Activated B cell treated with CpG ODN at 0.5 μM for 24 hours (primary cell): ENCODE measurements at places on chromosomes 3 and 15.

- no peak for DNase-seq
These were observed 35.5 kb downstream of the CACNA2D2 start for GRCh38 chr3:50467919-50468318.

DNA sequence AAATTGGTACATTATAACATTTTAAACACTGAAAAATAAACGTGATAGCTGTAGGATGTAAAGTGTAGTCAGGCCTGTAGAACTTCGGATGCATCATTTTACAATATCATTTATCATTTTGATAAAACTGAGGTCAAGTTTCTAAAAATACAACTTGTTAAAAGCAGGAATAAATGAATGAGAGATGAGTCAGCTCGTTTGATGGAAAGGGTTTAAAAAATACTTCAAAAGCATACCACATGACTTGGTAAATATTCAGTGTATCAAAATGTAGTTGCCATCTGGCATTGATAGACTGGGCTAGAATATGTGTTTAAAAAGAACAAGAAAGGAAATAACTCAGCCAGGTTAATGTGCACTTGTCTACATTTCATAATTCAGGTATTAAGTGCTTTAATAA is 357.0 kb downstream of the TIGIT start:
- no peak for DNase-seq

GRCh38 chr3:23537101-23537551 is 268.6 kb upstream of the UBE2E1 start:
- no peak for DNase-seq

DNA sequence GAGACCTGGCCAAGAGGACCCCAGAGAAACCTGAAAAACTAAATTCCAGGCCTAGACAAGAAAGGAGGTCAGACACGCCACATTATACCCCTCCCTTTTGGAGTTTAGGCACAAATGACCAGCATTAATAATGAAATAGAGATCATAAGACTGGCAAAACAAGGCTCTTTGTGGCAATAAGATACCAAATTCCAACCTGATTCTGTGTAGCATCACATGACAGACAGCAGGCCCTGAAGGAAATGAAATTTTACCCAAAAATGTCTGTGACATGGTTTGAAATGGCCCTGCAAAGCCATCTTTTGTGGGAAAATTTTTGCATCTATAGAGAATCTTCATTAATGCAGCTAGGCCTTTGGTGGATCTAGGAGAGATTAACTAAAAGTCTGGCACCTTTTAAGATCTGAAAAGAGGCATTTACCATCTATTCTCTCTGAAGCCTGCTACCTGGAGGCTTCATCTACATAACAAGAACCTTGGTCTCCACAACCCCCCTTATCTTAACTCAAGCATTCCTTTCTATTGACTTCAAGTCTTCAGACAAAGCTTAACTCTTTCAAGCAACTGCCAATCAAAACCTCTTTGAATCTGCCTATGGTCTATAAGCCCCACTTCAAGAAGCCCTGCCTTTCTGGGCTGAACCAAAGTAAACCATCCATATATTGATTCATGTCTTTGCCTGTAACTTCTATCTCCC is 8.0 kb downstream of the FAM174B start:
- no peak for DNase-seq

GRCh38 chr3:12901623-12902045 is 60.3 kb upstream of the RPL32 start:
- no peak for DNase-seq

DNA sequence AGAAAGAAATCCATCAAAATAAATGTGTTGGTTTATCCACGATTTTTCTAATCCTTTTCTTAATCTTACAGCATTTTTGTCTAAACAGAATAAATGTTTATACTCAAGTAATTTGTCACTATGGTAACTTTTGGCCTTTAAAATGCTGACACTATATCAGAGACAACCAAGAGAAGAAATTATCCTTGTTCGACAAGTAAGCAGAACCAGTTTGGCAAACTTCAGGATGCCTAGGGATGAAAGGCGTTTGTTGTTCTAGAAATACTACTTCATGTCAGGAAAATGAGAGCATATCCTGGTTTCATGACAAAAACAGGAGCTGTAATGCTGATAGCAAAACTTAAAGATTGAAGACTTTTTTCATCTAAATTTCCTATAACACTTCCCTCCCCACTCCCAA is 308.0 kb upstream of the ATP11B start:
- DNase-seq: no peak

DNA sequence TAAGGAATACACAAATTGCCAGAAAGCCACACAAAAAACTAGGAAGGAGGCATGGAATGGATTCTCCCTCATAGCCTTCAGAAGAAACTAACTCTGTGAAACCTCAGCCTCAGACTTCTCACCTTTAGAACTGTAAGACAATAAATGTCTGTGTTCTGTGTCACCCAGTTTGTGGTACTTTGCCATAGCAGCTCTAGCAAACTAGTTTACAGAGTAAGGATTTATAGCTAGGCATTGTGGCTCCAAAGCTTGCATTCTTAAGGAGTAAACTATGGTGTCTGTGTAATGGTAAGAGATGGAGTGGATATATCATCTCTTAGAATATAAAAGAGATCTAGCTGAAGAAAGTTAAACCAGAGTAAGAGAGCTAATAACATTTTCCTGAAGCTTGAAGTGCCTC is 18.9 kb downstream of the EPHA6 start:
- no peak for DNase-seq

GRCh38 chr15:43299411-43299810 is 31.0 kb downstream of the LCMT2 start:
- no peak for DNase-seq

DNA sequence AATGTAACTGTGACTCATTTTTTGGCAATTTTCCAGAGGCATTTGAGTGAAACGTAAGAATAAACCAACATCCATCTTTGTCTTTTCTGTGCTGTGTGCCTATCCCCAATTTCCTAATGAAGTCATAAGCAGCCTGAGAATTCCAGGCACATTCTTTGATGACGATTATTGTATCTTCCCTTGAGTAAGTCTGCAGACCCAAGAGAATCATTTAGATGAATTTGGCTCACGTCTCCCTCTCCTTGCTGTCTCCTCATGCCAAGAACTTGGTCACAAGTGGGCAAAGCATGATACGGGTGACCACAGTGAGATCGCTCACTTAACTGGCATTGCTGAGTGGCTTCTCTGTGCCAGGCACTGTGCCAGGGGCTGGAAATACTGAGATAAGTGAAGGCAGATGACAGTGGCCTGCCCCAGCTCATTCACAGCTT is 384.5 kb upstream of the IL12A start:
- DNase-seq: no peak

DNA sequence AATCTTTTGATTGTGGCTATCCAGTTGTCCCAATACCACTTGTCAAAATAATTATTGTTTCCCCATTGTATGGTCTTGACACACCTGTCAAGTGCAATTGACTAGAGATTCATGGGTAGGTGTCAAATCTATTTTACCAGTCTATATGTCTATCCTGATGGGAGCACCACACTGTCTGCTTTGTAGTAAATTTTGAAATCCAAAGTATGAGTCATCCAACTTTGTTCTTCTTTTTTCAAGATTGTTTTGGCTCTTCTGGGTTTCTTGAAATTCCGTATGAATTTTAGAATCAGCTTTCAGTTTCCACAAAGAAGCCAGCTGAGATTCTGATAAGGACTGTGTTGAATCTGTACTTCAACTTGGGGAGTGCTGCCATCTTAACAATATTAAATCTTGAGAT is 71.9 kb downstream of the CSNK1G1 start:
- no peak for DNase-seq

- DNase-seq: no peak
These were observed 23.0 kb downstream of the HPS3 start for GRCh38 chr3:149152420-149152819.

DNA sequence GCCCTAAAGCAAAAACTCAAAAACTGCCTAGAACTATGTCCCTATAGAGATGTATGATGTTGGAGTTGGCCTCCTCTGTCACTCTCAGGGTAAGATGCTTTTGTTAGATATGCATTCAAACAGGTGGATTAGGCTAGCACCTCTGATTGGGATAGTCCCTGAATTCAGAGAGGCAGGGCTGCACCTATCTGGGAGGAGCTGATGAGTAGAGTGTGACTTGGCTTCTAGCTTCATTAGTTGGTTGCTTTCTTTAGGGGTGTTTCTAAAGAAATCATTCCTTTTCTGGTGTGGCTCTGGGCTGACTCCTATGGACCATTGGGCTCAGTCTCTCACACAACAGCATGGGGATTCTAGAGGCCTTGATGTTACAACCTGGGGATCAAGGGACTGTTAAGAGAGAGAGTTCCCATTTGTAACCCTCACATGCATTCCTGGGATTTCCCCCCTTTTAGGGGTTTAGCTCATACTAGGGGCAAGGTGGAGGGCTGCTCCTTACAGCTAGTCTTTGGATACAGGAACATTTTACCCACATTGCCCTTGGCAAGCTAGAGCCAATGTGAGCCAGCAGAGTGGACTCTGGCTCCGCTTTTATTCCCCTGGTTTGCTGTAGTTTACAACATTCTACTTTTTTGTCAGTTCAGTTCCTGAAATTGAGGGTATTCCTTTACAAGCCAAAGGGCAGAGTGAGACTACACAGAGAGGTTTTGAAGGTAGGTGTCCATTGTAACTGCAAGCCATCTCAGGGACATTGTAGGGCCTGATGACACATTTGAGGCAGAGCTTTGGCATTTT is 7.5 kb downstream of the ZNF592 start:
- DNase-seq: no peak

DNA sequence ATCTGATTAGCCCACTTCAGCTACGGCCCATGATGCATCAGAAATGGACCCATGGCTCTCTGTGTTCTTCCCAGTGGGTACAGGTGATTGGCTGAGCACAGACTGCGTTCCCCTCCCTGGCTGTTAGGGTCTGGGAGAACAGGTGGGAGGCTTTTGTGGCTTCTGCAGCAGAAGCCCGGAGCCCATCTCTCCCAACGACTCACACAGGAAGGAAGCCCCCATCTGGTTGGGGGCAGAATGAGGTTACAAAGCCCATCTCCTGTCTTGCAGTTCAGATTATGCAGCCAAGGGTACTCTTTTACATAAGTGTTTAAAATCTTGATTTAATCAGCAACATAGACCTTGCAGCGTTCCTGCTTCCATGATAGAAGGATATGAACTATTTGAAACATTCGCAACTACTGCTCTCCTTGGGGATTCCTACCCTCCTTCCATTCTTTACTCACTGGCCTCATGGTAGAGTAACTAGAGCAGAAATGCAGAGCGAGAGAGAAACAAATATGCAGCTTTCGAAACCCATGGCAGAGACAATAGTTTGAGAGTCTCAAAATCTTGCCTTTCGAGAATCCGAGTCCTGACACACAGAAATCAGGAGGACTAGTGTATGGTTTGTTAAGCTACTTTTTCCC is 291.3 kb downstream of the TLE3 start:
- DNase-seq: no peak

DNA sequence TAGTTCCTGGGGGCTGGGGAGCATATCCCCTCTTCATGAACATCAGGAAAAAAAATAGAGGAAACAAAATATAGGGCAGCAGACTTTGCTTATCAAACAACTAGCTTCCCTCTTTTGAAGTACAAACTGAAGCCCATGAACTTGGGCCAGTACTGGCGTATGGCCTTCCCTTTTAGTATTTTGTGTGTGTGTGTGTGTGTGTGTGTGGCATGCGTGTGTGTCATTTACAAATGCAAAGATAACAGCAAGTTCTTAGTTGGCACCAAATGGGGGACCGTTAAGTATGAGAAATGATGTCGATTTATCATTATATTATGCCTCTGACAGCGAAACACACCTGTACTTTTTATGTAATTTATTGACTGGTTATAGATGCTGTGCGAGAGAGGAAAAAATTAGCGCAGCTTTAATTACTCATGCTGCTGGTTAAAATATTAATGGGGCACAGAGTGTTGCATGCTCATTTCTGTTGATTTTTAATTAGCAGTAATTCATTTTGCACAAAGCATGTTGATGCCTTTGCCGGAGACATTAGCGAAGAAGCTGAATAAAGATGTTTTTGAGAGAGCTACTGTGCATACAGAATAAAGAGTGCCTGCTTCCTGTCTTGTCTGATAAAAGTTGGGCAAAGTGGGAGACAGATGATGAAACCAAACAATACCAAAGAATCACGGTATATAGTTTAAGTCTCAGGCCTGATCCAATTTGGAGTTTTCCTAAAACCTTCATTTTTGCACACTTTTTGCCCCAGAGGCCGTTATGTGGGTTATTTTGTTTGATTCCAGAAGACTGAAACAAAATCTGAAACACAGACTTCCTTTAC is 297.1 kb downstream of the SATB1 start:
- DNase-seq: no peak

DNA sequence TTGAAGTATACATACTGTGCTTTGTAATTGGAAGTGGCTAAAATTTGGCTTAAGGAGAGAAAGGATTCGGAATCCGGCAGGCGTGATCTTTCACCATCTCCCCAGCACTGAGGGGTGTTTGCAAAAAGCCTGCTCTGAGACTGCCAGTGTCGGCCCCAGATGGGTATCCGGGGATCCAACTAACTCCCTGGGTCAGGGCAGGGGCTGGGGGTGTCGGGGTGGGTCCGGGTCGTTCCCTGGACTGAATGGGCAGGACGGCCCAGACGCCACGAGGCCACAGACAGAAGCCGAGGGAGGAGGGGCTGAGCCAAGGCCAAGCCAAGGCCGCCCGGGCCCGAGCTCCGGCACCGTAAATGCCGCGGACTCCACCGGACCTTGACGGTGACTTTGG is 349 bp downstream of the PPIB start:
- DNase-seq: no peak

DNA sequence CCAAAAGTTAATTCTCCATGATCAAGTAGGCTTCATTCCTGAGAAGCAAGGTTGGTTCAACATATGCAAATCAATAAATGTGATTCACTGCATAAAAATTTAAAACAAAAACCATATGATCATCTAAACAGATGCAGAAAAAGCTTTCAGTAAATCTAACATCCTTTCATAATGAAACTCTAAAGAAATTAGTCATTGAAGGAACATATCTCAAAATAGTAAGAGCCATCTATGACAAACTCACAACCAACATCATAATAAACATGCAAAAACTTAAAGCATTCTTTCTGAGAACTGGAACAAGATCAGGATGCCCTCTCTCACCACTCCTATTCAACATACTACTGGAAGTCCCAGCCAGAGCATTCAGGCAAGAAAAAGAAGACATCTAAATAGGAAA is 254.1 kb downstream of the AGBL1 start:
- no peak for DNase-seq

- DNase-seq: no peak
These were observed at the start of gene SLC22A14 for GRCh38 chr3:38281895-38282686. Gene SLC22A14 (plus strand): TSS chr3:38282294. CDS start chr3:38306027, 23,733 bp downstream.

- DNase-seq: no peak
These were observed 305.0 kb upstream of the TPM1 start for GRCh38 chr15:62737551-62737950.
